ENCODE measurements at places on chromosomes 3 and 15. TPM values are rescaled to one million over a fixed set of nuclear protein-coding genes. Genes with fewer than 3 reads are reported as not detected.

GRCh38 chr3:70550723-70551319 lies 238.4 kb upstream of the MDFIC2 start:
- DNase-seq, result no peak

DNA sequence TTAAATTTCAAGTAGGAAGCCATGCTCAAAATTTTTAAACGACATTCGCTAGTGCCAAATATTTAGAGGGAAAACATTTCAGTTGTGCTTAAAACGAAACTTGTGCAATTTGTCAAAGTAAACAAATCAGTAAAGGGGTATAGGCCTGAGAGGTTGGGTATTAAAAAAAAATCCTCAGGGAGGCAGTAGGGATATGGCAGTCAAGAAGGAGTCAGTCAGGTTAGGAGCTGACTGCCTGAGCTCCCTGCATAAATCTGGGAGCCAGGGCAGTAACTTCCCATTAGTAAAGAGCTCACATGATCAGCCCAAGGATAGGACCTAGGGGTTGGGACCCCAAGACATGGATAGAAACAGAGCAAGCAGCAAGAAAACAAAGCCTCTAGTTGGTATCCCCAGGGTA lies 120.7 kb upstream of the STAC start:
- DNase-seq, result no peak

- no peak for DNase-seq
Observed at GRCh38 chr3:104396974-104397669, 969.6 kb upstream of the ALCAM start.

The INTS14 gene
- total RNA-seq, result 20.8 TPM
